Mesothelial cell of epicardium (in vitro differentiated cells): ENCODE measurements at places on chromosomes 1 and 21. TPM values are rescaled to one million over a fixed set of nuclear protein-coding genes. Genes with fewer than 3 reads are reported as not detected.
A peak's percentile ranks its signal among the peaks of the same experiment; 100 is the strongest.

Gene FCRL5
- not detected in 3 replicates for total RNA-seq

Gene RHBDL2
- not detected in 3 replicates for total RNA-seq

Gene ERICH3
- total RNA-seq, result not detected in 3 replicates

Gene TIAM1
- total RNA-seq, result 49.7 to 54.6 TPM (median 53.4 TPM) in 3 replicates

Gene CNIH3
- total RNA-seq, result 7.3 to 9.2 TPM (median 8.3 TPM) in 3 replicates

Gene ECM1
- 4.9 to 5.0 TPM (median 4.9 TPM) in 3 replicates for total RNA-seq

Gene LCE3D
- total RNA-seq, result not detected in 3 replicates

Gene ZNF593OS
- not detected in 3 replicates for total RNA-seq

DNA sequence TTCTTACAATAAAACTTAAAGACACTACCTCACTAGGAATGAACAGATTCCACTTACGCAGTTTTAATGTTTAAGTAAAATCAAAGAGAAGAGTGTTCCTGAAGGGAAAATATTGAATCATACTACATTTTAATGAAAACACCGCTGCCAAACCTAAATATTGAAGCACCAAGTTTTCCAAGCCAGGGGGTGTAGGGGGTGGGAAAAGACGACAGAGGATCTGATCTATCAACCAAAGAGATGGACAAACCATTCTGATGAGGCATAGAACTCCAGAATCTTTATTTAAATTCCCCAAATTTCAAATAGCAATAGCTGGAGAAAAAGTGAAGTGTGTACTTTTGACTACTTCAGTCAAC, 1.2 kb downstream of the ELK4 start:
- DNase-seq, result no peak
- no peaks in the 10 kb centered on the region for H3K27me3 ChIP-seq
- no peaks in the 10 kb centered on the region for H3K36me3 ChIP-seq
- H3K4me3 ChIP-seq, result peak overlapping the region; percentile 88
- H3K27ac ChIP-seq, result peak overlapping the region; percentile 98

DNA sequence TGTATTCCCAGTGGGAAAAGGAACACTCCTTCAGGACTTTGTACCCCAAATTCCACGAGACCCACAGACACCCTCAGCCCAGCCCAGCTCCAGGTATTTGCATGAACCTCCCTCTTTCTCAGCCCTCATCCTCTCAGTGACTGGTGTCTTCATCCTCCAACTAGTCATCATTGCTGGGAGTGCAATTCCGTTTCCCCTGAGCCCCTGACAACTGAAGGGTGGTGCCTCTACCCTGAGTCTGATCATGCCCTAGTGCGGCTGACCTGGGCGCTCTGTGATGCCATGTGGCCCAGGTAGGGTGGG, 3.8 kb upstream of the ZNF692 start:
- H3K4me3 ChIP-seq, result peak overlapping the region; percentile 73
- no peak for DNase-seq
- H3K27me3 ChIP-seq, result peaks cover 10% of the 10 kb centered on the region
- peaks cover 34% of the 10 kb centered on the region for H3K4me1 ChIP-seq
- no peak overlapping the region for H3K27ac ChIP-seq

DNA sequence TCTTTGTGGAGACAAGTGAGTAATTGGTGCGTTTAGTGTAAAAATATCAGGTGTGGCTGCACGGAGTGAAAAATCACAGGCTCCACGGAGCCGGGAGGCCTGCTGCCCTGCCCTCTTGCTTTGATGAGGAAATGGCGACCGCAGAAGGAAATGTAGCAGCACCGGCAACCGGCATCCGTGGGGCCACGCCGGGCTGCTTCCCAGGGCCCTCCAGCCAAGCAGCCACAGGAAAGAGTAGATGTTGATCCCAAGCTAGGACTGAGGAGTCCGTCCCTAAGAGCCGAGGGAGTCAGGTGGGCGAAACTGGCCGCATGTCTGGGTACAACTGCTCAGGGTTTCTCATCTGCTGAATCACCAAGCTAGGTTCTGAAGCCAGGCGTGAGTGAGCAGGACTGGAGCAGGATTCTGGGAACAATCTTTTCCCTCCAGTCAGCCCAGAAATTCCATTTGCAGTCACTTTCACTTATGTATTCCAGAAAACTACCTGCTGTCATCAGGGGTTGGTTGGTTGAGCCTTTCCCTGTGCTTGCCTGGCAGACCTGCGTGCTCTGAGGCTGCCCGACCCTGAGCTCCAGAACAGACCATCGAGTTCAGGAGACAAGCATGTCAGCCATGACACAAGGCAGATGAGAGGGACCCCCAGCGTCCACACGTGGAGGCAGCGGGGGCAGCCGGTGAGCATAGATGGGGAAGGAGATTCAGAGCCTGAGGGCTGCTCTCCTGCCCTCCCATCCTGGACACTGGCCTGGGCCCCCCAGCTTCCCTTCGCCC, 5.8 kb upstream of the ITGB2 start:
- no peak for DNase-seq
- H3K27me3 ChIP-seq, result peaks cover 70% of the 10 kb centered on the region
- no peak overlapping the region for H3K4me3 ChIP-seq
- peaks cover 24% of the 10 kb centered on the region for H3K4me1 ChIP-seq
- no peak overlapping the region for H3K27ac ChIP-seq

DNA sequence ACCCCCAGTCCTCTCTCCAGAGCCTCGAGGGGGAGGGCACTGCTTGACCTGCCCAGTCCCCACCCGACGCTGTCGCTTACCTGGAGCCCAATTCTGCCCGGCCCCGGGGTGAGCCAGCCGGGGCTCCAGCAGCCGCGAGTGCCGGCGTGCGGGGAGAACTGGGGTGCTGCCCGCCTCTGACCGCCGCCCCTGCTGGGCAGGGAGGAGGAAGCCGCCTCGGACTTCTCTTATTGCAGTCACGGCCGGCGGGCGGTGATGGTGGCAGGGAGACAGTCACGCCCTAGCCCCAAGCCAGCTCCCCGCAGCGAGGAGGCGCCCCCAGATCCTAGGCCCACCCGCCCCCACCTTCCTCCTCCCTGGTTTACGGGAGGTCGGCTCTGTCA, at the start of gene FGR:
TSS of gene FGR (minus strand) at position 201 of the 383 bp plus-strand sequence. CDS start 11,269 bp downstream, outside the sequence.
- no peak for DNase-seq
- peaks cover 21% of the 10 kb centered on the region for H3K4me1 ChIP-seq
- H3K27ac ChIP-seq, result peak within 1 kb of the TSS; percentile 30
- peaks cover 13% of the 10 kb centered on the region for H3K27me3 ChIP-seq
- no peaks in the 10 kb centered on the region for H3K36me3 ChIP-seq
- peak within 1 kb of the TSS; percentile 59 for H3K4me3 ChIP-seq

DNA sequence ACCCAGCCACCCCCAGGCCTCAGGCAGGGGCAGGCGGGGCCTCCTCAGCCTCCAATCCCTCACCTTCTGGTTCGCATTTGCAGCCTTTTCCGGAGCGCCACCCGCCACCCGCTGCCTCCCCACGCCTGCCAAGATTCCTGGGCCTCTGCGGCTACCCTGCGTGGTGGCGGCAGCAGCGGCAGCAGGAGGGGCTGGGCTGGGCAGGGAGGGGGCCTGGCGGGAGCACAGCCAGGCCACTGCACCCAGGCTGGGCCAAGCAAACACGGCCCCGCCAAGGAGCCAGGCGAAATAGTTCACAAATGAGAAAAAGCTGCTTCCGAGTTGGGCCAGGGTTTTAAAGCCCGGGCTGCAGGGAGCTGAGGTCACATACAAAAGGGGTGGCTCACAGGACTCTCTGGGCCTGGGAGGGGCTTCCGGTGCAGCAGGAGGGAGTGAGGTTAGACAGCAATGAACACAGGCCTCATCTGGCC, 9.8 kb downstream of the COL8A2 start:
- peaks cover 10% of the 10 kb centered on the region for H3K4me1 ChIP-seq
- no peaks in the 10 kb centered on the region for H3K27me3 ChIP-seq
- peak overlapping the region; percentile 30 for H3K27ac ChIP-seq
- DNase-seq, result no peak
- no peaks in the 10 kb centered on the region for H3K36me3 ChIP-seq
- H3K4me3 ChIP-seq, result no peak overlapping the region

DNA sequence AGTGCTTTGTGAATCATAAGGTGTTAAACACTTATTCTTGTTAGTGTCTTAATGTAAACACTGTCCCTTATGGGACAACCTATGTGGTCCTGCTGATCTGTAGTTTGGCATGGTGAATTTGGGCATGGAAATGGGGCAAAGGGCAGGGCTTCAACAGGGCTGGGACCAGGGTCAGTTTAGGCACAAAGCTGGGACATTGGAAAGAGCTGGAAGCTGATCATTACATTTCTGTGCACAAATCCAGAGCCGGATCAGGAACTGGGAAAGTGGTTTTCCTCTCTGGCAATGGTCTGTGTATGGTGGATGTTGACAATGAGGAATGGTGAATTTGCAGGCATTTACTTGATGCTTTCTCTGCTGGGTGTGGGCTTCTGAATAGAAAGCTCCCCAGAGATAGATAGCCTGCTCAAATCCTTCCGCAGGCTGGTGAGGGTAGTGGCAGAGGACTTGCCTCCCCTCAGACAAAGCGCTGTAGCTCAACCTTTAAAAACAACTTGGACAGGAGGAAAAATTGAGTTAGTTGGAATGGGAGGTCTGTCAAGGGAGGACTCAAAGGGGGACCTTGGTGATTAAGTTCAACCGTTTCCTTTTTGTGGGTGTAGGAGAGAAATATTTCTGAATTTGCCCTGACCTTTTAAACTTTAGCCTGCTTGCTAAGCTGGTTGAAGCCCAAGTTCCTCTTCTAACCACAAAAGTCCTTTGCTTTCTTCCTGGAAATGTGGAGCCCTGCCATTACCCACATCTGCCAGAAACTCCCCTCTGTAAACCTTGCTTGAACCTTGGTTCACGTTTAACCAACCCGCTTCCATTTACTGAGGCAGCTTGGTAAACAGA, 35.3 kb downstream of the HLX start:
- no peaks in the 10 kb centered on the region for H3K36me3 ChIP-seq
- no peak overlapping the region for H3K4me3 ChIP-seq
- peaks cover 85% of the 10 kb centered on the region for H3K27me3 ChIP-seq
- H3K27ac ChIP-seq, result no peak overlapping the region
- DNase-seq, result no peak

GRCh38 chr1:43750083-43750482, 42.7 kb downstream of the ST3GAL3 start:
- H3K27me3 ChIP-seq, result no peaks in the 10 kb centered on the region
- peaks cover 11% of the 10 kb centered on the region for H3K36me3 ChIP-seq
- no peak overlapping the region for H3K4me3 ChIP-seq
- no peak for DNase-seq

DNA sequence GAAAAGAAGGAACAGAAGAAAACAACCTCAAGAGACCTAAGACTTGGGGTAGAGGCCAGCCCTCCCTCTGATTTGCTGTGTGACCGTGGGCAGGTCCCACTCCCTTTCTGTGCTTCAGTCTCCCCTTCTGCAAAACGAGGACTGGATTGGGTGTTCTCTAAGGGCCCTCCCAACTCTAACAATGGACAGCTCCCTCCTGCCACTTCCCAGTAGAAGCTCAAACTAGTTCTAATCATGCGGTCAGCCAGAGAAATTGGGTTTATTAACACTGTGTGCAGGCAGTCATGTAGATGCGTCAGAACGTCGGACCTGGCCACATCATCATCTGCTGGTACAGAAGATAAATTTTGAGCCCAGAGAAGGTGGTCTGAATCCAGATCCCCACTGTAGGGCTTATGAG, 1.6 kb upstream of the PADI4 start:
- DNase-seq, result no peak
- H3K27me3 ChIP-seq, result no peaks in the 10 kb centered on the region
- peaks cover 6% of the 10 kb centered on the region for H3K4me1 ChIP-seq
- no peak overlapping the region for H3K27ac ChIP-seq

GRCh38 chr1:24793447-24794129, 48.3 kb downstream of the CLIC4 start:
- peaks cover 17% of the 10 kb centered on the region for H3K4me1 ChIP-seq
- DNase-seq, result no peak
- peaks cover 12% of the 10 kb centered on the region for H3K36me3 ChIP-seq
- no peaks in the 10 kb centered on the region for H3K27me3 ChIP-seq
- H3K27ac ChIP-seq, result peak overlapping the region; percentile 53

- H3K36me3 ChIP-seq, result no peaks in the 10 kb centered on the region
- H3K27ac ChIP-seq, result peak overlapping the region; percentile 62
- DNase-seq, result no peak
- H3K4me3 ChIP-seq, result peak overlapping the region; percentile 1
These were observed 356.8 kb downstream of the LMO4 start for GRCh38 chr1:87685311-87686135.

DNA sequence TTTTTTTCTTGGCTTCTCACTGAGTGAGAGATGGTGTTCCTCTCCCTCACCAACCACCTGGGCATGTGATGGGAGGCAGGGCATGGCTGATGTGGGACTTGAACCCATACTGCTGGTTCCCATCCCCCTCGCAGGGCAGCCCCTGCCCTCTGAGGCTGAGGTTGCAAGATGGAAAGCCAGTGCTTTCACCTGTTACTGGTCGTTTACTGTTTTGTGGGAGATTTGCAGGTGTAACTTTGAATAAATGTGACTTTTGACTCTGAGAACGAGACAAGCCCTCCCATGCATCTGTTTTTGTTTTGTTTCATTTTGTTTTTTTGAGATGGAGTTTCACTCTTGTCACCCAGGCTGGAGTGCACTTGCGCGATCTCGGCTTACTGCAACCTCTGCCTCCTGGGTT, 21.6 kb downstream of the C1orf167 start:
- no peaks in the 10 kb centered on the region for H3K27me3 ChIP-seq
- H3K4me3 ChIP-seq, result no peak overlapping the region
- no peak overlapping the region for H3K27ac ChIP-seq

DNA sequence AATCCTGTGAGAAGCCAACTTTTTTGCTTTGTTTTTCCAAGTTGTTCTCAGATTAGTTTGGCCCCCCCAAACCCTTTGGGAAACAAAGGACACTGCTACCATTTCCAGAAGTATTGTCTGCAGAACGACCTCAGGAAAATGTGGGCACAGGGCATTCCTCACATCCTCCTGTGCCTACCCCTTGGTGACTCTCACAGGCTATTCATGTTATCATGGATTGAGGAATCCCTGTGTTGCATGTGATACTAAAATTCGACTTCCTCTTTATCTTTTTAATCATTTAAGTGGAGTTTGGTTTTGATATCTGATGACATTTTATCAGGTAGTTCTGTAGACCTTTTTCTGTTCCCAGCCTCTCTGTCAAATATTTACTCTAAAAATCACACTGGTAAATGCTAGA, 184.5 kb downstream of the FASLG start:
- peaks cover 4% of the 10 kb centered on the region for H3K36me3 ChIP-seq
- H3K27me3 ChIP-seq, result no peaks in the 10 kb centered on the region
- DNase-seq, result no peak
- no peak overlapping the region for H3K27ac ChIP-seq
- peaks cover 9% of the 10 kb centered on the region for H3K4me1 ChIP-seq

- no peaks in the 10 kb centered on the region for H3K27me3 ChIP-seq
- no peak overlapping the region for H3K4me3 ChIP-seq
- no peak overlapping the region for H3K27ac ChIP-seq
These were observed 213.0 kb upstream of the CACYBP start for GRCh38 chr1:174786760-174787159.

- H3K27me3 ChIP-seq, result peaks cover 99% of the 10 kb centered on the region
- no peak for DNase-seq
- no peak overlapping the region for H3K27ac ChIP-seq
- H3K36me3 ChIP-seq, result no peaks in the 10 kb centered on the region
- H3K4me1 ChIP-seq, result peaks cover 44% of the 10 kb centered on the region
These were observed 3.2 kb downstream of the TBX15 start for GRCh38 chr1:118984722-118985639.
